ENCODE measurements at places on chromosomes 13 and 19.

GRCh38 chr13:44388427-44389059 is 14.9 kb downstream of the SERP2 start:
- no peak for DNase-seq

- DNase-seq = no peak
Observed at GRCh38 chr19:12156223-12157058, at the start of gene ZNF625. Gene ZNF625, minus strand, starts transcription at chr19:12156734. Its CDS starts 176 bp downstream, at chr19:12156558.

GRCh38 chr13:20798027-20798426 is 24.3 kb upstream of the EEF1AKMT1 start:
- no peak for DNase-seq

DNA sequence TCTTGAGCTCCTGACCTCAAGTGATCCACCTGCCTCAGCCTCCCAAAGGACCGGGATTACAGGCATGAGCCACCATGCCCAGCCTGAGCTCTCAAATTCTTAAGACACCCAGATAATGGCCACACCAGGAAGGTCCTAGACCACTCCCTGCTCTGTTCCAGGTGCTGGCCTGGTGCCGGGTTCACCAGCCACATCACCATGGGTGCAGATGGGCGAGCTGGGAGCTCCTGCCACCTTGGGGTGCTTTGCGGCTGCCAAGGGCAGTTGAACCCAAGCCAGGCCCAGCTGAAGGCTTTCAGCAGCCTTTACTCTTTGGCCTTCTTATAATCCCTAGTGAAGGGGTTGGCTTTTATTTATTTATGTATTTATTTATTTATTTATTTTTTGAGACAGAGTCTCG is 4.9 kb downstream of the HPN start:
- DNase-seq = no peak

DNA sequence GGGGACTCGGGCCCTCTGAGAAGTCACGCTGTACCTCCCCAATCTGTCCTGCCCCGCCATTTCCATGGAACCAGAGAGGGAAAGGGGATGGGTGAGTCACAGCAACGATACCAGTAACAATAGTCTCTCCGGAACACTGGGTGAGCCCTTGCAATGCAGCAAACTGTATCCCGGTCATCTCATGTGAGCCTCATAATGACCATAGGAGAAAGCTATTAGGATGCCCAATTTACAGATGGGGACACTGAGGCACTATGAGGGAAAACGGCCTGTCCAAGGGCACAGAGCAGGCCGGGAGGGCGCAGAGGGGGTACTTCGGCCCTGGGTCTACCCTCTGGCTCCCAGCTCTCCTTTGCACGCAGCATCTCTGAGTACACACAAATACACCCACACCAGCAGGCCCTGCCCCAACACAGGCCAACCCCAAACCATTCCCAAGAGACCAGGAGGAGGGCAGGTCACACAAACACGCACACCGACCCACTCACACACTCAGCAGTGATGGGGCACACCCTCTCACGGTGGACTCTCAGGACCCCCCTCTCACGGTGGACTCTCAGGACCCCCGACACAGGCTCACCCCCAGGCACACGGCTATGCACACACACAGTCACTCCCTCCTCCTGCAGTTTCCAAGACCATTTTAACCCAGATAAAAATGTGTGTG is 18.2 kb downstream of the LRRC4B start:
- no peak for DNase-seq

DNA sequence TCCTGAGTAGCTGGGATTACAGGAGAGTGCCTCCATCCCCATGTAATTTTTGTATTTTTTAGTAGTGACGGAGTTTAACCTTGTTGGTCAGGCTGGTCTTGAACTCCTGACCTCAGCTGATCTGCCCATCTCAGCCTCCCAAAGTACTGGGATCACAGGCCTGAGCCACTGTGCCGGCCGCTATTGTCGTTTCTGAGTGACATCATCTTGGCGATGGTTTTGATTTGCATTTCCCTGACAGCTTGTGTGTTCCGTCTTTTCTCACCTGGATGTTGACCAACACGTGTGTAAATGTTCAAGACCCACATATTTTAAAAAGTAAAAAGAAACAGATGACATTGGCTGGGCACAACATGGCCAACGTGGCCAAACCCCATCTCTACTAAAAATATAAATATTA is 12.8 kb upstream of the MKNK2 start:
- DNase-seq = no peak

- no peak for DNase-seq
Observed at GRCh38 chr19:33520844-33521479, 629 bp downstream of the PEPD start.

DNA sequence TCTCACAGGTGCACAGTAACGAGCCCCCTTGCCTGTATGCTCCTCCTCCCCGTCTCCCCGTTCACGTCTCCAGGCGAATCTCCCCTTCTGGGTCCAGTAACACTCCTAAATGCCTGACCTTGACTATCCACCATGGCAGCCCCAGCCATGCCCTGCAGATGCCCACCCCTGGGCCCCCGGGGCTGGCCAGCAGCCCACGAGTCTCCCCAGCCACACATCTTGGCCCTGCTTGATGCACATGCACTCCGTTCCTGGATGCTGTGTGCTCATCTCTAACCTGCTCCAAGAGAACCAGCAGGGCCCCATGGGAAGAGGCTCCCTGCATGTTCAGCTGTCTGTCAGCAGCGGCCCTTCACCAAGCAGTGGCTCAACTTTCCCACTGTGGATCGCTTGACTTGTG is 32.0 kb downstream of the HPN start:
- DNase-seq = no peak

- DNase-seq = no peak
Observed at GRCh38 chr19:31316201-31316951, 32.9 kb downstream of the TSHZ3 start.

GRCh38 chr13:48976576-48977285 is 1.0 kb downstream of the FNDC3A start:
- DNase-seq = no peak

DNA sequence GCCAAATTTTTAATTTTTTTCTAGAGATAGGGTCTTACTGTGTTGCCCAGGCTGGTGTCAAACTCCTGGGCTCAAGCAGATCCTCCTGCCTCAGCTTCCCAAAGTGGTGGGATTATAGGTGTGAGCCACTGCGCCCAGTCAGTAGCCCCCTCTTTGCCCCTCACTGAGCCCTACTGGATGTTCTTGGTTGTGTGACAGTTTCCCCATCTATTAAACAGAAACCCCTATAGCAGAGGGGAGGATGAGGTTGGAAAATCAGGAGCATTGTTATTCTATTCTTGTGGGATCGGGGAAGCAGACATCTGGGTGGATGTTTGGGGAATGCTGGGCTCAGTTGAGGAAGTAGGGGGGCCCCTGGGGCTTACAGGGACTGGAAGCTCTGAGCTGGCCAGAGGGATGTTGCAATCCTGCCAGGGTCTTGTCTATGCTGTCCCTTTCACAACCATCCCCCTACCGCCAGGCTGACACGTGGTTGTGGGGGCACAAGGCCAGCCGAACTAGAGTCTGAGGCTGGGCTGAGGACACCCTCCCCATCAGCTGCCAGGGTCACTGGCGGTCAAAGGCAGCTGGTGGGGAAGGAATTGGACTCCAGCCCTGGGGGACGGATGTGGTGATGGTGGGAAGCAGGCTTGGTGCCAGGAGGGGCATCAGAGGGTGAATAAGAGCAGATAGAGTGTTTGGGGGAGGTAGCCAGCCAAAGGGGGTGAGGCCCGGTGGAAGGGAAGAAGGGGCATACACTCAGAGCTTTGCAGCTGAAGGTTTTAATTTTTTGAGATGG is 10.9 kb downstream of the APOC1 start:
- DNase-seq = no peak

DNA sequence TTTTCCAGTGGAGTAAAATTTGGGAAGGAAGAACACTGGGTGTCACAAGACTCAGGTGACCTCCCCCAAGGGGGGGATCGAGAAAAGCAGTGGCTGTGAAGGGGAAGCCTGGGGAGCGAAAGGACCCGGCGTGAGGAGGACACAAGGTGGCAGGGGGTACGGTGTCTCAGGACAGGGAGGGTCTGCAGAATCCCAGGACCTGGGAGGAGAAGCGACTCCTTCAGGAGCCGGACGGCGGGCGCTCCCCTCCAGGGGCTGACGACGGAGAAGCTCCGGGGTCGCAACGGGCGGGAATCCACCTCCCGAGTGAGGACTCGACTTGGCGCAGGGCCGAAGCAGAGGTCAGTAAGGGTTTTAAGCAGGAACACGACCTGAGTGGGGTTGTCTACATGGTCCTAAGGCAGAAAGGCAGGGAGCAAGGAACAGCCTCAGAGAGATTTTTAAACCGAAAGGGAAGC is 529 bp downstream of the ZNF836 start:
- DNase-seq = no peak

- no peak for DNase-seq
Observed at GRCh38 chr19:44948763-44949374, 3.0 kb downstream of the APOC2 start.

GRCh38 chr13:101393140-101393539 is 23.2 kb downstream of the NALCN start:
- DNase-seq = no peak

- DNase-seq = no peak
Observed at GRCh38 chr19:4199699-4200293, 17.3 kb downstream of the ANKRD24 start.

GRCh38 chr19:8396563-8397203 is 6.5 kb downstream of the RAB11B start:
- DNase-seq = peak; percentile 22

DNA sequence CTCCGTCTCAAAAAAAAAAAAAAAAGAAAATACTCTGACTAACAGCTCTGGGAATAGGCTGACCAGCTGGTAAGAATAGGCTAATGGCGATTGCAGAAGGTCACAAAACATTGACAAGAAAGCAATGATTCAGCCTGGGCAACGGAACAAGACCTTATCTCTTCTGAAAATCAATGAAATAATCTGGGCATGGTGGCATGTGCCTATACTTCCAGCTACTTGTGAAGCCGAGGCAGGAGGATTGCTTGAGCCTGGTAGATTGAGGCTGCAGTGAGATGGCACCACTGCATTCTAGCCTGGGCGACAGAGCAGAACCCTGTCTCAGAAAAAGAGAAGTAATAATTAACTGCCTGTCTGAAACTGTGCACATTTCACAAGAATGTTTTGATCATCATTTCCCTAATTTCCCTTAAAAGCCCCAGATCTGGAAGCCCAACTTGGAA is 18.8 kb upstream of the MTRF1 start:
- no peak for DNase-seq

DNA sequence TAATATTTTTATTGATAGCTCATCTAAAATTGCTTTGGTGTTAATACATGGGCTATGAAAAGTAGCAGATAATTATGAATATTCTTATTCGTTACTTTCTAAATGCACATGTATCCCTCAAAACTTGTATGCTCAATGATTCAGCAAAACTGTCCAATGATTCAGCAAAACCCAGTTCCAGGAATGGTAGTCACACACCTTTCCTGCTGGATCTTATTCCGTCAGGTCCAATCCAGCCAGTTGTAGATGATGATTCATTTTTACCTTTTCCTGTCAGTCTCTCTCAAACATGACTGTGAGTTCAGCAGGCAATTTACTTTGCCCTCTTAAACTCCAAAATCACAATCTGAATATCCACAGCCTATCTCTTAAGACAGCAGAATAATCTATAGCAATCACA is 1082.6 kb downstream of the EFNB2 start:
- no peak for DNase-seq

GRCh38 chr19:18895824-18896341 is at the start of gene CERS1:
Gene CERS1, minus strand, starts transcription at chr19:18896158. Its CDS starts 86 bp downstream, at chr19:18896072.
- DNase-seq = no peak

- no peak for DNase-seq
Observed at GRCh38 chr13:73401769-73402168, 343.0 kb downstream of the KLF5 start.

DNA sequence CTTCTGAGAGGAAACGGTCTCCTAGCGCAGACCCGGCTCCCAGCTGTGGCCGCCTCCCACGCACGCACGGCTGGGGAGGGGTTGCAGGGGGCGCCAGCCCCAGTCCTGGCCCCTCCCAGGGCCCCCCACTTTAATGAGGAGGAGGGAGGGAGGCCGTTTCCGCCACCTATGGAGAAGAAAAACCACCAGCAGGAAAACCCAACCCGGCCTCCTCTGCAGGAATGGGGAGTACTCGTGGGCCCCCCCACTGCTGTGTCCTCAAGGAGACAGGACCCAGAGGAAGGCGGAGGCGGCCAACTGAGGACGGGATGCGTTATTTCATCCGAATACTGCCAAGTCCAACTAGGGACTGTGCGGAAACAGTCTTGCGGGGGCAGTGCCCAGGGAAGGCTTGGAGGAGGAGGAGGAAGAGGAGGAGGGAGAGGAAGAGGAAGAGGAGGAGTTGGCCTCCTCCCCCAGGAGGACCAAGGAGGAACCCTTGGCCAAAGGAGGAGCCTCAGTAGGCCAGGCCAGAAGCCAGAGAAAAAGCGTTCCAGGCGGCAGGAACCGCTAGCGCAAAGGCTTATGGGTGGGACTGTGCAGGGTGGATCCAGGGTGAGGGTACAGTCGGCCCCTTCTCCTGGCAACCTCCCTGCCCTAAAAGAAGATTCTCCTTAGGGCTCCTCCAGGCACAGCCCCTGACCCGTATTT is 3.9 kb upstream of the SSBP4 start:
- no peak for DNase-seq

DNA sequence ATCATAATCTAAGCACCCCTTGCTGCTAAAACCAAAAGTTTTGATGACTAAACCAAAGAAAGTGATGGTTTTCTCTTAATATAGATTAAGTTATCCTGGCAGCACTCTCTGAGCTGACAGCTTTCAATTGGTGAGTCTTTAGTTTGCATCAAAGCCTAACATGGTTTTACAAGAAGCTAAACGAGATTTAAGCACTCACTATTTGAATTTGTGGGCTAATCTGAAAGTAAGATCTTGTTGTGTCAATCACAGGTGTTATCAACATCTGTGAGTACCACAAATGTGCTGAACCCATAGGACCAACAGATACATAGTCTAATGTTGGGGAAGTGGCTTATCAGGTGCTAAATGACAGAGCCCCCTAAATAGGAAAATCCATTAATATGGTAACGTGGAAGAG is 223.9 kb downstream of the LHFPL6 start:
- no peak for DNase-seq

- no peak for DNase-seq
Observed at GRCh38 chr13:30186634-30187415, 120.5 kb downstream of the KATNAL1 start.

DNA sequence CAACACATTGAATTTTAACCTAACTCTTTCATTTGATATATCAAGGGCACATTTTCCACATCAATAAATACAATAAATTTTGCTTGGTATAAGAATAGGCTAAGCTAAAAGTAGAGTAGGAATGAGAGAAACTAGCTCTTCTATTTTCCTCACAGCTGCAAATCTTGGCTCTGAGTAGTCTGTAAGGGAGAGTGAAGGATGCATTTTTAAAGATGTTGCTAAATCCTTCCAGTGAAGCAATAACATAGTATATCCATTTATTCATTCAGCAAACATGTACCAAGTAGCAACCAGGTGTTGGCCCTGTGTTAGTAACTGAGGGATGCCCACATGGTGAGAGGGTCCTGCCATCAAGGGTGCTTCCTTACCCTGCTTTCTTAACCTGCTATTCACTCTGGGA is 799.9 kb downstream of the PCDH9 start:
- no peak for DNase-seq

Measured in stimulated activated CD4-positive, alpha-beta T cell treated with anti-CD3 and anti-CD28 coated beads, TNF-alpha, amount 100 ng/mL, for 1 hour (primary cell).